T follicular helper cell (primary cell): ENCODE measurements at places on chromosomes 2 and 18.

DNA sequence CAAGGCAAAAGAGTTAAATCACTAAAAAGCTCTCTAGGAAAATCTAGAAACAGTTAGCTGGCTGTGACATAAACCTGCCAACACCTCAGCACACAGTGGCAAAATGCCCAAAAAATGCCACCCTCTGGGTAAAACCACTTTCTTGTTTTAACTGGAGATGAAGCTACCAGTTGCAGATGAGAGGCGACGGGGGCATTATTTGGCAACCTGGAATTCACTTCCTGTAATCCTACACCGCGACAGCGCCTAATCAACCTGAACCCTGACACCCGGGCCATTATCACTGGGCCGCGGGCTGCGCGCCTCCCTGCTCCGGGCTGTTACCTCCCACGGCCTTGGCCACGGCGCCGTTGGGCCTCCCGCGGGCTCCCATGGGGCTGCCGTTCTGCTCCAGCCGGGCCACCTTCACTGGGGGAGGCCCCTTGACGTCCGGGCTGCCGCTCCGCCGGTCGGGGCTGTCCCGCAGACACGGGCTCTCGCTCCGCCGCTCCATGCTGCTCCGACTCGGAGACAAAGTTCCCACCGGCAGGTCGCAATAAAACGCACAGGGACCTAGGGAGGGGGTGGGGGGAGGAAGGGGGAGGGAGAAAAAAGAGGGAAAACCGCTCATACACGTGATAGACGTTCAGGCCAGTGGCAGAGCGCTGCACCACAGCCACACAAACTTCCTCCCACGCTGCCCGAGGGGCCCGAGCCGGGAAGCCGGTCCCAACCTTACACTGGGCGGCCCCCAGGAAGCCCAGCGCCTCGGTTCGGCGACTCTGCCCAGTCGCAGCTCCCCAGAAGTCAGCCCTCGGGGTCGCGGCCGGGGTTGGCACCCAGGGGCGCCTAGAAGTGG lies 2.0 kb downstream of the SATB2 start:
- DNase-seq, result no peak

GRCh38 chr2:170605862-170606261 lies 109.3 kb upstream of the SP5 start:
- no peak for DNase-seq

GRCh38 chr18:47654988-47655387 lies 275.5 kb downstream of the SMAD2 start:
- no peak for DNase-seq

GRCh38 chr18:49874238-49874637 lies 60.9 kb upstream of the ACAA2 start:
- DNase-seq, result no peak

- DNase-seq, result no peak
Observed at GRCh38 chr2:123609077-123609476, 416.0 kb upstream of the CNTNAP5 start.

DNA sequence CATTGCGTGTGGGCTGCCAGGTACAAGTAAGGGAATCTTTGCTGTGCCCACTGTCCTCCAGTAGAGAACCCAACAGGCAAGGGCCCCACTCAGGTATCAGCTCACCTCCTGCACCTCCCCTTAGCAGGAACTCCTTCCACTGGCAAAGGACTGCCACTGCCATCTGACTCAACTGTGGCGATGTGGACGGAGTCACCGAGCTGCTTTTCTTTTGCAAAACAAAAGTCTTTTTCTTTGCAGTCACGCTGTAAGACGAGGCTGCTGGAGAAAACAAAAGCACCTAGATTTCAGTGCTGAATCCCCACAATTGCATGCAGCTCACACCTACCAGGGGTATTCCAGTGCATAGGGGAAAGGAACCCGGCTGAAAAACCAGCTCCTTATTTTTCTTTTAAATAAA lies 7.9 kb downstream of the MTERF4 start:
- DNase-seq, result no peak
